ENCODE measurements at places on chromosomes 5 and 9.

DNA sequence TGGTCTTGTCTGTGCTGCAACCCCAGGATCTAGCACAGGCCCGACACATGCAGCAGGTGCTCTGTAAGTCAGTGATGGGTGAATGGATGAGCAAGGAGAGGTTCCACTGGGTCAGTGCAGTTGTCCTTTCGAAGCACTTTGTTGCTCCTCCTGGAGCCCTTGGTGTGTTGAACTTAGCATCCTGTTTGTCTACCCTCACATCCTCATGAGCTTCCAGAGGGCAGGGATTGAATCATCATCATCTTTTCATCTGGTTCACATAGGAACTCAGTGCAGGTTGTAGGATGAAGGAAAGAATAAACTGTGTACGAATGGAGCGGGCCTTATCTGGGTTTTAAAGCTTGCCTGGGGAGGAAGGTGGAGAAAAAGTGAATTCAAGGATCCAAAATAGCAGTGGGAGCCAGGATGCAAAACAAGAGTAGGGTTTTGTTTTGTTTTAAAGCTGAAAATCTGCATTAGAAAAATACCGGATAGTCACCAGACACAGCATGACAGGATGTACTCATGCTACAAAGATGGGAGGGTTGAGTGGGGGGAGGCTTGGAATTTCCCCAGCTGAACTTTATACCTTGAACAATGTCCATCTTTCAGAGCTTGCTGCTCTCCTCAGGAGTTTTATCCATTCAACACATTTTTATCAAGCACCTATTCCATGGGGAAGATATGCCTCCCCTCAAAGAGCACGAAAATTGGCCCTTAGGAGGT is 55.8 kb downstream of the PTTG1 start:
- DNase-seq: no peak

DNA sequence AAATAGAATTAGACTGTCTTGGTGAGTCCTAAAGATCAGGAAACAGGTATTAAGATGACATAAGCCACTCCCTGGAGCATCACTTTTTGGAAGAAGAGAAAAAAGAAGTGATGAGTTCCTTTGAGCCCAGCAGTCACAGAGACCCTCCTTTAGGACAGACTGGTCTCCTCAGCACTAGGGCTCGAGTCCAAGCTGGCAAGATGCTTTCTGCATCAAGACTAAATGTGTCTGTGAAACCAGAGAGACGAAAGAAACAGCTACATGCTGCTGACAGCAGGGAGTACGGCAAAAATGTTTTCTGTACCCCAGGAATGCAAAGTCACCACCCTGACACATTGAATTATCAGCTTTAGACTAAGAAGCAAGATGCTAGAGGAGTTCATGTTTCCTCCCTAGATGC is 184.5 kb downstream of the CRB2 start:
- DNase-seq: no peak

DNA sequence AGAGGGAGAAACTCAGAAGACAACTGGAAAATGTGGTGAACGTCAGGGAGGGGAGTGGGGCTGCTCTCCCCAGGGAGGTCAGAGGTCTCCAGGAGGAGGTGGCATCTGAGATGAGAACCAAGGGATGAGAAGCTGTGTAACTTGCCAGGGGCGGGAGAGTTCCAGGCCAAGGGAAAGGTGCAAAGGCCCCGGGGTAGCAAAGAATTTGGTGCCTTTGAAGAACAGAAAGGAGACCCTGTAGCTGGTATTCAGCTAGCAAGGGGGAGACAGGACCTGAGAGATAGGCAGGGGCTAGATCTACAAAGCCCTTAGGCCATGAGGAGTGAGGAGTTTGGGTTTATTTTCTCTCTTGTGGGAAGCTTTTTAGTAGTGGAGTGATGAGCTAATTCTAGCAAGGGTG is 3.3 kb downstream of the DNM1 start:
- DNase-seq: no peak

GRCh38 chr9:7174301-7174700 is 416.5 kb downstream of the KDM4C start:
- DNase-seq: no peak

DNA sequence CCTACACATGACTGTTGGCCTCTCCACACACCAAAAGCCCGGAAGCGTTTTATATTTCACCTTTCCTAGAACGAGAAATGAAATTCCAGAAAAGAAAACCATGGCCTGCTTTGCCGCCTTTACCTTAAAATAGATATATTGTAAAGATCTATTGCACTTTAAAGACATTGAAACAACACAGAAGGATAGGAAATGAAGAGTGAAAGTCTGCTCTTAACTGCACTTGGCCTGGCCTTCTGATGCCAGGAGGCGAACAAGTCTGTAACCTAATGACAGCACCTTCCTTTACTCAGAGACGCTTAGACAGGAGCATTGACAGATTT is 6.7 kb downstream of the PRDM6 start:
- no peak for DNase-seq

All from tibial artery (tissue), 4 donors.